Stomach (tissue), 19 donors: ENCODE measurements at places on chromosomes 16 and 17. TPM values are rescaled to one million over a fixed set of nuclear protein-coding genes. Genes with fewer than 3 reads are reported as not detected.

GRCh38 chr17:75891605-75892555, 4.9 kb downstream of the TRIM65 start:
- H3K4me1 ChIP-seq = peaks cover 28% of the 10 kb centered on the region
- H3K36me3 ChIP-seq = peaks cover 55% of the 10 kb centered on the region
- no peak overlapping the region for H3K4me3 ChIP-seq
- no peaks in the 10 kb centered on the region for H3K27me3 ChIP-seq
- no peak overlapping the region for H3K27ac ChIP-seq
- peak; percentile 40 for DNase-seq

GRCh38 chr17:48012151-48012520, 25.5 kb downstream of the COPZ2 start:
- H3K4me3 ChIP-seq = peak overlapping the region; percentile 35
- H3K4me1 ChIP-seq = peaks cover 16% of the 10 kb centered on the region
- peaks cover 69% of the 10 kb centered on the region for H3K27me3 ChIP-seq
- H3K36me3 ChIP-seq = no peaks in the 10 kb centered on the region
- DNase-seq = peak; percentile 62

- no peak overlapping the region for H3K4me3 ChIP-seq
- DNase-seq = peak; percentile 30
- no peaks in the 10 kb centered on the region for H3K27me3 ChIP-seq
- no peaks in the 10 kb centered on the region for H3K36me3 ChIP-seq
- H3K4me1 ChIP-seq = peaks cover 18% of the 10 kb centered on the region
Observed at GRCh38 chr16:49592546-49593423, 219.2 kb downstream of the C16orf78 start.

DNA sequence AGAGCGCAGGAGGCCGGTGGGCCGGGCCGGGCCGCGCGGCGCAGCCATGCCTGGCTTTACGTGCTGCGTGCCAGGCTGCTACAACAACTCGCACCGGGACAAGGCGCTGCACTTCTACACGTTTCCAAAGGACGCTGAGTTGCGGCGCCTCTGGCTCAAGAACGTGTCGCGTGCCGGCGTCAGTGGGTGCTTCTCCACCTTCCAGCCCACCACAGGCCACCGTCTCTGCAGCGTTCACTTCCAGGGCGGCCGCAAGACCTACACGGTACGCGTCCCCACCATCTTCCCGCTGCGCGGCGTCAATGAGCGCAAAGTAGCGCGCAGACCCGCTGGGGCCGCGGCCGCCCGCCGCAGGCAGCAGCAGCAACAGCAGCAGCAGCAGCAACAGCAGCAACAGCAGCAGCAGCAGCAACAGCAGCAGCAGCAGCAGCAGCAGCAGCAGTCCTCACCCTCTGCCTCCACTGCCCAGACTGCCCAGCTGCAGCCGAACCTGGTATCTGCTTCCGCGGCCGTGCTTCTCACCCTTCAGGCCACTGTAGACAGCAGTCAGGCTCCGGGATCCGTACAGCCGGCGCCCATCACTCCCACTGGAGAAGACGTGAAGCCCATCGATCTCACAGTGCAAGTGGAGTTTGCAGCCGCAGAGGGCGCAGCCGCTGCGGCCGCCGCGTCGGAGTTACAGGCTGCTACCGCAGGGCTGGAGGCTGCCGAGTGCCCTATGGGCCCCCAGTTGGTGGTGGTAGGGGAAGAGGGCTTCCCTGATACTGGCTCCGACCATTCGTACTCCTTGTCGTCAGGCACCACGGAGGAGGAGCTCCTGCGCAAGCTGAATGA, 606 bp downstream of the THAP11 start:
- peaks cover 47% of the 10 kb centered on the region for H3K4me1 ChIP-seq
- DNase-seq = peak; percentile 49
- H3K27ac ChIP-seq = peak overlapping the region; percentile 99
- peak overlapping the region; percentile 77 for H3K4me3 ChIP-seq
- no peaks in the 10 kb centered on the region for H3K36me3 ChIP-seq
- no peaks in the 10 kb centered on the region for H3K27me3 ChIP-seq

- no peaks in the 10 kb centered on the region for H3K27me3 ChIP-seq
- no peaks in the 10 kb centered on the region for H3K36me3 ChIP-seq
- DNase-seq = peak; percentile 64
- no peaks in the 10 kb centered on the region for H3K4me1 ChIP-seq
Observed at GRCh38 chr16:80377096-80377956, 163.5 kb upstream of the DYNLRB2 start.

- no peak overlapping the region for H3K4me3 ChIP-seq
- H3K36me3 ChIP-seq = no peaks in the 10 kb centered on the region
- peaks cover 15% of the 10 kb centered on the region for H3K4me1 ChIP-seq
- H3K27me3 ChIP-seq = peaks cover 53% of the 10 kb centered on the region
- DNase-seq = no peak
Observed at GRCh38 chr16:71622088-71622487, 3.9 kb upstream of the MARVELD3 start.

DNA sequence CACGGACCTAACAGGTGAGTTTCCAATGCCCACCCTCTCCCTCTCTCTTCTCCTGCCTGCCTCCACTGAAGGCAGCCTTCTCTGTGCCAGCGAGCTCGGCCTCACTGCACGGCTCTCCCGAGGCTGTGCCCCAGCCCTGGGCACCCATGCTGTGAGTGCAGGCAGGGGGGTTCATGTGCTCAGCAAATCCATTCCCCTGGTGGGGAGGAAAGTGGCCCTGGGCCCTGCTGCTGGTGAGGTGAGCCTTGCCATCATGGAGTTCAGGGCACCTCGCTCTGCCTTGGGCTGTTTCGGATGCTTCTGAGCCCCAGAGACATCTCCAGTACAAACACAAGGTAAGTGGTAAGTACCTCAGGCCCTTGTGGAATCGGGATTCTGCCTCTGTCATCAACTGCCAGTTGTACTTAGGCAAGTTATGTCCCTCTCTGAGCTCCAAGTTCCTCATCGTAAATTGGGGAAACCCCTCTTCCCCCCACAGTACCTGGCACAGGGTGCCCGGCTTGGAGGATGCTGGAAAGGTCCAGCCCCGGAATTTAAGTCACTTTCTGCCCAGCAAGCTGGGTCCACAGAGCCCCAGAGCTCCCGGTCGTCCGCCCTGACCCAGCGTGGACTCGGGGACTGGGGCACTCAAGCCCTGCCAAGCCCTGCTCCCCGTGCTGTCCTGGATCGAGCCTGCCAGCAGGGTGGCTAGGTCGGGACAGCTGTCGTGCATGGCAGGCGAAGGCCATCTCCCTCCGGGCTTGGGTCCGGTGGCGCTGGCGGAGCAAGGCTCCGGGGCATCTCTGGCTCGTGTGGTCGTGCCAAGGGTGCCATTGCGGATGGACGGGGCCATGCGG, 684 bp upstream of the NUDT16L1 start:
- H3K27me3 ChIP-seq = no peaks in the 10 kb centered on the region
- peak overlapping the region; percentile 99 for H3K4me3 ChIP-seq
- peaks cover 57% of the 10 kb centered on the region for H3K36me3 ChIP-seq
- no peak for DNase-seq

- H3K27ac ChIP-seq = no peak overlapping the region
- no peak overlapping the region for H3K4me3 ChIP-seq
- DNase-seq = no peak
- H3K27me3 ChIP-seq = no peaks in the 10 kb centered on the region
- no peaks in the 10 kb centered on the region for H3K36me3 ChIP-seq
Observed at GRCh38 chr16:77556201-77556873, 121.5 kb upstream of the ADAMTS18 start.

DNA sequence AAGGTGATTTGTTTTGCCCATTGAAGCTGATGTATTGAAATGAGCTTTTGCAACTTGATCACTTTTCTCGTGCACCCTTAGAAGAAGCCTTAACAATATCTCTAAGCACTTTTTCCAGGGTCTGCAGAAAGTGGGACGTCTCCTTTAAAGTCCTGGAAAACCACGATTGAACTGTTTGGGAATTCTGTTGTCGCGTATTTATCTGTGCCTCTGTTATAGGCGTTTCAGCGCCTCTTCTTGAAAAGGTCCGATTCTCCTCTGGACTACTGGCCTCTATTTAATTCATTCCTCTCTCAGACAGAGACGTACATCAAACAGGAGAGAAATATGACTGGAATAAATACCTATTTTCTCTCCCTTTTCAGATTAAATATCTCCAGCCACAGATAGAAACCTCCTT, 262.4 kb upstream of the PSMD7 start:
- DNase-seq = no peak
- H3K36me3 ChIP-seq = no peaks in the 10 kb centered on the region
- H3K4me3 ChIP-seq = no peak overlapping the region
- no peaks in the 10 kb centered on the region for H3K27me3 ChIP-seq

CD300H gene
- polyA plus RNA-seq = not detected

DBNDD1 gene
- polyA plus RNA-seq = 7.3 TPM

C17orf78 gene
- polyA plus RNA-seq = not detected

EME1 gene
- not detected for polyA plus RNA-seq

SLC5A11 gene
- not detected for polyA plus RNA-seq
